Spleen (tissue), 13 donors: ENCODE measurements at places on chromosomes 6 and 20. TPM values are rescaled to one million over a fixed set of nuclear protein-coding genes. Genes with fewer than 3 reads are reported as not detected.

DNA sequence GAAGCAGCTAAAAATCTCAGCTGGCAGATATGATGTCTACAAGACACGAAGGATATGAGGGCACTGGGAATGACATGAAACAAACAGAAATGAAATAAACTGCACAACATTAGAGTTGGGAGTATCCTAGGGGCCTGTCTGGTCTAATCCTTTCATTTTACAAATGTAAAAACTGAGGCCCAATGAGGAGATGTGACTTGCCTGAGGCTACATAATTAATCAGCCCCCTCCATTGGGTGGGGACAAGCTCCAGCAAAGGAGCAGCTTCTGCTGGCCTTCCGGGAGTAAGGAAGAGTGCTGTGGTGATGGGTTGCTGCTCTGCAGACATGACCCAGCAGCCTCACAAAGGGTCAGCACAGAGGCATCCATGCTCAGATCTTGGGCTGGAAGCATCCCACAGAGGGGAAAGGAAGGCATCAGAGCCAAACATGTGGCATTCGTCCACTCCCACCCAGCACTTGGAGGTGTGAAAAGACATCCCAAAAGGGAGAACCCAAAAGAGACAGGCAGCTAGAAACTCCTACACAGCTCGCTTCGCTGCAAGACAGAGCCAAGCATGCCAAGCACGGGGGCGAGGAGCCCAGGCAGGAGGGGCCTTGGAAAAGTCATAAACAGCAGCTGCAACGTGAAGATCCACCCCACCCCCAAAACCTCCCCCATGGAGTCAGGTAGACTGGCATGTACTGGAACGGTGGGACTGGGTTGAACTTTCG is 183.7 kb downstream of the UNC5CL start:
- no peak for DNase-seq

DNA sequence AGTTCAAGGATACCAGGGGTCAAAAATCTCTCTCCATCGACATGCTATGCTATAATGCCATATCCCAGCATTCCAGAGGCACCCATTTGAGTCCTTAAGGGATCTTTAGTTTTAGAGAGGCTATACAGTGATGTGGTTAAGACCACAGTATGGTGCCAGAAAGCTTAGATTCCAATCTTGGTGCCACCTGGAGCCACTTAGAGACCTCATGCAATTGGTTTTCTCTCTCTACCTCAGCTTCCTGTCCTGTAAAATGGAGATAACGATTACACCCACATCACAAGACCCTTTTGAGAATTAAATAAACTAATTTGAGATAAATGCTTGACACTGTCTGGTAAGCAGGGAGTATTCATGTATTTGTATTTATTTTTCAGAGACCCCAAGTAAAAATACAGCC is 39.0 kb downstream of the PLAGL1 start:
- DNase-seq, result no peak

DNA sequence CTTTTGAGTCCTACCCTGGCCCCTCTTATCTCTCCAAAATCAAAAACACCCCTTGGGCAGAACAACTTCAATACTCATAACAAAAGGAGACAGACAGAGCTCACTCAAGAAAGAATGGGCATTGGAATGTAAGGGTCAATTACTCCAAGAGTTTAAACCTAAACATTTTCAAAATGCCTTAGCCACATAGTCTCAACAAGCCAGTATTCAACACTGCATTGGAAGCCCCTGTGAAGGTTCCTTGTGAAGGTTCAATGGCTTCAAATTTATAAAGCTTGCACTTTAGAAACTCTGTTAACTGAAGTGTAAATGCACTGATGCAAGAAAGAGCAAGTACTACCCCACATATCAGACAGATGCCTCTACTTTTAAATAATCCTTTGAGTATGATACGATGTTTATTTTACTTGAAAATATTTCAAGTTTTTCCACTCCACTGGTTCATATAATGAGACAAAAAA is 139.1 kb upstream of the LAMP5 start:
- DNase-seq, result no peak

Gene IMPG1
- total RNA-seq, result not detected
